Activated CD4-positive, alpha-beta T cell treated with anti-CD3 and anti-CD28 coated beads for 24 hours (primary cell): ENCODE measurements at places on chromosomes 3 and 15.

DNA sequence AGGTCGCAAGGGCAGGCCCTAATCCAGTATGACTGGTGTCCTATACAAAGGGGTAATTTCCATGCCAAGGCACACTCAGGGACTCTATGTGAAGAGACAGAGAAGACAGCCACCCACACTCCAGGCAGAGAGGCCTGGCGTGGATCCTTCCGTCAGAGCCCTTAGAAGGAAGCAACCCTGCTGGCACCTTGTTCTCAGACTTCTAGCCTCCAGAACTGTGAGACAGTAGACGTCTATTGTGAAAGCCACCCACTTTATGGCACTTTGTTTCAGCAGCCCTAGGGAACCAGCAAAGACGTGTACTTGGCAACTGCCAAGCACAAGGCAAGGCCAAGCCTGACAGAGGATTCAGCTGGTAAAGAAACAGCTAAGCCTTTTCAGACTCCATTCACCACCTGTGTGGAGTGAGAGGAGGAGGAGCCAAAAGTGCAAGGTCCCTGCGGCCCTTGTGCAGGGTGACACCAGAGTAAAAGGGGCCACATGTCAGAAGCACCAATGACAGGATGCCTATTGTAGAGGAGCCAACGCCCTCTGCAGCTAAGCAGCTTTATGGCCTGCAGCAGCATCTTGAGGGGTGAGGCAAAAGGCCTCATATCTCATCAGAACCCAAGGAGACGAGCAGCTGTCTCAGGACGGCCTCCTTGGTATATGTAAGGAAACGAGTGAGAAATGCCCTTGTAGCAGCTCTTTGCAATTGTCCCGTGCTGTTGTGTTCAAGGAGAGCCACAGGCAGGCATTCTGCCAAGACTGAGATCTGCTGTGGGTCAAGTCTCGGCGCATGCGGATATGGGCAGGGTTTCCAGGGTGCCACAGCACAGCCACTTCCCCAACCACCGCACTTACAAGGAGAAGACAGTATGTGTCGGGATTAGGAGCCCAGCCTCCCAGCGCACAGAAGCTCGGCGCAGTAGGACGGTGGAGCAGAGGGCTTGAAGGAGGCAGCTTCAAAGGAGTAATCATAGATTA is 121.5 kb upstream of the LIPC start:
- DNase-seq = no peak

DNA sequence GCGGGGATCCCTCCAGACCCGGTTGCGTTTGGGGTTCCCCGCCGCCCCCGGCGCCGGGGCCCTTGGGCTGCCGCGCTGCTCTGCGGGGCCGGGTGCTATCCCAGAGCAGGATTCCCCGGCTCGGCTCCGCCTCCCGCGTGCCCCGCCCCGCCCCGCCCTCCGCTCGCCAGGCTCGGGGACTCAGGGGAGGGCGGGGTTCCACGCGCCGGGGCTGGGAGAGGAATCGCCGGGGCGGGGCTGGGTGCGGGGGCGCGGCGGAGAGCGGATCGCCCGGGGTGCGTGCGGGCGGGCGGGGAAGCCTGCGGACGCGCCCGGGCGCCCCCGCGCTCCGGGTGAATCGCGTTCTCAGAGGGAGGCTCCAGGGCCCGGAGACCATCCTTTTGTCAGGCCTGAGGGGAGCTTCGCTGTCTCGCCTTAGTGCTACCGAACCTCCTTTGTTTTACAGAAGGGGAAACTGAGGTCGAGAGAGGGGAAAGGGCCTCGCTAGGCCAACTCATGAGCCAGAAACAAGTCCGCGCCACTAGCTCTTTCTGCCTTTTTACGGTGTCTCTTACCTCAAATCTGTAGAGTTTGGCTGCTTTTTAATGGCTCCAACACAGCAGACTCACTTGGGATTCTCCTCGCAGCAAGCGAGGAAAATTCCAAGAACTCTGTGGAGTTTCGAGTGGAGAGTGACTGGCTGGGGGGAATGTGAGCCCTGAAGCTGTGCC is at the start of gene TMEM158:
TSS of gene TMEM158 (minus strand) at position 82 of the 710 bp plus-strand sequence. CDS start 260 bp downstream, outside the sequence.
- DNase-seq = peak; percentile 67

DNA sequence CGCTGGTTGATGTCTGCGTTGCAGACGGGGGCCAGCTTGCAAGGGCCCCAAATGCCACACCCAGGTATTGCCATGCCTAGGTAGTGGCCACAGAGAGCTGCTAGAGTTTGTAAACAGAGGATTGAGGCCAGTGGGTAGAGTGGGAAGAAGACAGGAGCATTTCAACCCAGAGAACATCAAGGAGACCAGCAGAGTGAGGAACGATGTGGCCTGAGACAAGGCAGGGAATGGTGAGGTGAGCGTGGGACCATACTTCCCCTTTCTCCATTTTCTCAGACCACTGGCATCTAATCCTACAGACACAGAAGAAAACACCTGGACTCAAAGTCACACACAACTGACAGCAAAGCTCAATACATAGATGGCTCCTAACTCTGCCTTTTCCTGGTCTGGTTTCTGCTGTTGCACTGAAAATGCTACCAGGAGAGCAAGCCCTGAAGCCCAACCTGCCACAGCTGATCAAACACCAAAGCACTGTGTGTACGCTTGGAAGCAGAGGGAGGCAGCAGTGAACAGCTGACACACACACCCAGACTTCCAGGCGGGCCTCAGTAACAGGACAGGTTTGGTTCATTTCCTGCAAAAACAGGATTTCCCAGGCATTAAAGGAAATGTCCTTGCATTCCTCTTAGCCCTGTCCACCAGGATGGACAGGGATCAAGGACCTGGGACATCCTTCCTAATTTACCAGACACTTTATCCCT is 1.6 kb downstream of the FAM174B start:
- DNase-seq = no peak

DNA sequence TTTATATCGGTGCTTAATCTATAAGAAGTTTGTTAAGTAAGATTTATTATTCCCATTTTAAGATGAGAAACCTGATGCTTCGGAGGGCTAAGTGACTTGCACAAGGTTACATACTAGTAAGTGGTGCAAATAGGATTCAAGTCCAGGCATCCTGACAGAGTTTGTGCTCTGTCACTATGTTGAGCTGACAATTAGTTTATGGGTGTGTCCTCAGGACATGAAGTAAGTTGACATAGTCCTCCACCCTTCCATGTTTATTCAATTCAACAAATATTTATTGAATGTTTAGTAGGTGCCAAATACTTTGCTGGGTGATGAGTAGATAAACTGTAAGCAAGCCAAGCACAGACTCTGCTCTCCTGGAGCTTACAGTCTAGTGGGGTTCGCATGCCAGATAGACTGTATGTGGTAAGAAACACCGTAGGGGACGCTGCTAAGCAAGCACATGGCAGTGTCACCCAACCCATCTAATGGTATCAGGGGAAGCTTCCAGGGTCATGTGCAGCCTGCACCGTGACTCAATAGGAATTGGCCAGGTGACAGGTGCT is 342.7 kb upstream of the SATB1 start:
- no peak for DNase-seq

GRCh38 chr3:57158813-57159738 is 6.1 kb downstream of the IL17RD start:
- no peak for DNase-seq

DNA sequence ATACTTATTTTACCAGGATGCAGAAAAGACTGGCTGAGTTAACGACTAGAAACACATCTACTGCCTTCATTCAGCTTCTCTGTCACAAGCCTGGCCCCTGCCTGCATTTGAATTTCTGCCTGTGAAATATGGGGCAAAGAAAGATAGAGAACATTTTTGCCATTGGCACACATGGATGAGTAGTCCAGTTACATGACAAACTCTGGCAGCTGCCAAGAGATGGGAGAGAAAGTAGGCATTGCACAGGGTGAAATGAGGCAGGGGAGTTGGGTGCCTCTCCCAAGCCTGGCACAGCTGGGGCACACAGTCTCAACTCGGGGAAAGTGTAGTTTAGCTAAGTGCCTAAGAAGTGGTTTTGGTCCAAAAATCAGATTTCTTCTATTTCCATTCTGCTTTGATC is 24.0 kb downstream of the ANXA2 start:
- no peak for DNase-seq

- DNase-seq = no peak
Measured at GRCh38 chr3:196009456-196009855, 72.4 kb downstream of the TFRC start.

DNA sequence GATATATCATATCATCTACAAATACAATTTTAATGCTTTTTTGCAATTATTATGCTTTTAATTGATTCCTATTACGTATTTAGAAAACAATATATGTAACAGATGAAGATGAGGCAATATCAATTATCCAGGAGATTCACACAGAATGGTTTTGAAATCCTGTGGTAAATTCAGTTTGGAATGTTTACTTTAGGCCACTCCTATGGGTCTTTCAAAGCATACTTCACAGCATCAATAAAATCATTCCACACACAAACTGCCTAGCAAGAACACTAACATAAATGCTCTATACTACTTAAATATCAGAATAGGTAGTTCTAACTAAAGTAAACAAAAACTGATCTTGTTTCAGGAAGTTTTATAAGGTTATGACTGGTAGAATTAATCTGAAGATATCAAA is 90.5 kb downstream of the FAM227B start:
- DNase-seq = no peak

GRCh38 chr3:37940242-37940908 is 50.2 kb upstream of the VILL start:
- no peak for DNase-seq

- DNase-seq = no peak
Measured at GRCh38 chr15:49870472-49870871, 248.6 kb downstream of the ATP8B4 start.

- no peak for DNase-seq
Measured at GRCh38 chr3:132817646-132818177, 95.5 kb upstream of the NPHP3 start.

GRCh38 chr3:165642761-165643420 is 194.3 kb downstream of the BCHE start:
- DNase-seq = no peak

DNA sequence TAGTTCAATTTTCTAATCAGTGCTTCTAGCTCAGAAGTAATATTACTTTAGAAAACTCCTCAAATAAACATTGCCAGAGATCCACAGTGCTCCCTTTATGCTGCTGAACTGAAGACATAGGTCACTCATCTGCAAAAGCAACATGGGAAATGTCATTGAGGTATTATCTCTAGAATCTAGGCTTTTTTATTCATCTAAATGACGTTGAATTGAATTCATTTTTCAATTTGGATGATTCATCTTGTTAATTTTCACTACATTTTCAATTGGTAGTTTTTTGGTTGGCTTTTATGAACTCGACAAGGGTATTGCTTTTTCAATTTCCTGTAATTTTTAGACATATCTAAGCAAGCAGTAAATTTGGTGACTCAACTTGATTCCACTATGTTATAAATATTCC is 275.4 kb downstream of the NFKBIZ start:
- DNase-seq = no peak
